Liver (tissue), 10 donors: ENCODE measurements at places on chromosomes 11 and 22. TPM values are rescaled to one million over a fixed set of nuclear protein-coding genes. Genes with fewer than 3 reads are reported as not detected.

SYT13 gene
- 0.16 TPM for polyA plus RNA-seq

TESMIN gene
- polyA plus RNA-seq = 0.27 TPM

NAALAD2 gene
- polyA plus RNA-seq = 0.21 TPM

TMEM191B gene
- 0.07 TPM for polyA plus RNA-seq

RIBC2 gene
- polyA plus RNA-seq = not detected

RGL4 gene
- polyA plus RNA-seq = 0.25 TPM

MPPED2 gene
- polyA plus RNA-seq = 0.57 TPM

JAML gene
- polyA plus RNA-seq = 2.2 TPM

BAD gene
- polyA plus RNA-seq = 39.3 TPM

GSTT4 gene
- polyA plus RNA-seq = not detected

OR52E5 gene
- not detected for polyA plus RNA-seq

ZNRF3 gene
- polyA plus RNA-seq = 4.4 TPM

MMP27 gene
- not detected for polyA plus RNA-seq
